ENCODE measurements at places on chromosomes 6 and 20.

DNA sequence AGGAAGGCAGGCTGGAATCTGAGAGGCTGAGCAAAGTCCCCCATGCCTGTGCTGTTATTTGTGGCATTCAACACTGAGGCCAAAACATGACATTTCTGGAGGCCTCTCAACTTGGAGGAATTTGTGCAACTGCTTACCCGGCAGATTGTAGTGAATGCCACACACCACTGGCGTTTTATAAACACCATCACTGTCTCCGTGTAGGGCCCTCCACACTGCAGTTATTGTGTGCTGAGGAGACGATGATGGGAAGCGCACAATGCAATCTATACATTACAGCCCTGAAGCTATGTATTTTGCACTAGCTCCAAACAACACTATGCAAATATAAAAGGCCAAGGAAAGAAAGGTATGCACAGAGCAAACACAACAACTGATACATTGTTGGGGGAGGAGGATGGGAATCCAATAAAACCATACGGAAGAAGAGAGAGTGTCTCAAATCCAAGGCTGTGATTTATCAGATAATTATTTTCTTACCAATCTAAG is 106.5 kb downstream of the SMLR1 start:
- peak; percentile 68 for DNase-seq

DNA sequence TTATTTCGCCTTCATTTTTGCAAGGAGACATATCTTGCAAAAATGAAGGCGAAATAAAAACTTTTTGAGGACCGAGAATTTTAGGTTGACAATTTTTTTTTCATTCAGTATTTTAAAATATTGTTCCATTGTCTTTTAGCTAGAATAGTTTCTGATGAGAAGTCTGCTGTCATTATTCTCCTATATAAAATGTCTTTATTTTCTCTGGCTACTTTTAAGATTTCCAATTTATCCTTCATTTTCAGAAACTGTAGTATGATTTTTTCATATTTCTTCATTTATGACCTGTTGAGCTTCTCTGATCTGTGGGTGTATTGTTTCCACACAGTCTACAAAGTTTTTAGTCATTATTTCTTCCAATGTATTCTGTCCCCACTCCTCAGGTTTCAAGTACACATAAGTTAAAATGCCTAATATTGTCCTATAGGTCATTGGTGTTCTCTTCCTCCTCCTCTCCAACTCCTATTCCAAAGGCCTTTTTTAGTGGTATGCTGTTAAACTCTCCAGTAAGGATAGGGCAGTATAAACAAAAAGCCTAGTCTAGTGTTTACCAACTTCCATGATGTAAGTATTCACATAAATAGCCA is 15.7 kb downstream of the AHI1 start:
- DNase-seq, result no peak

GRCh38 chr6:78910591-78911171 is 43.3 kb downstream of the IRAK1BP1 start:
- DNase-seq, result peak; percentile 28

GRCh38 chr20:37877832-37878772 is 24.8 kb upstream of the VSTM2L start:
- DNase-seq, result no peak

GRCh38 chr6:143535189-143535614 is 23.7 kb upstream of the FUCA2 start:
- no peak for DNase-seq

GRCh38 chr6:12977206-12977605 is 260.6 kb downstream of the PHACTR1 start:
- DNase-seq, result no peak

DNA sequence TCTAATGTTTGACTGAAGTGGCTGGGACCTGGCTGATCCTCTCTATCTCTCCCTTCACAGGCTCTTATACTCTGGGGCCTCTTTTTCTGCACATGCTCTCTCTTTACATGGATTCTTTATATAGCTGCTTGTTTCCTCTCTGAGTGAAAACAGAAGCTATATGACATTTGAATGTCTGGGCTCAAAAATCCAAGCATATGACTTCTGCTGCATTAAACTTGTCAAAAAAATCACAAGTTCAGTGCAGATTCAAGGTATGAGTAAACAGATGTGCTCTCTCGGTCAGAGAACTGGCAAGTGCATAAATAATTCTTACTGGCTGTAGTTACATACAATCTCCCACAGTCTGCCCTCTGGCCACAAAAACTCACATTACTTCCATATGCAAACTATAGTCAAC is 96.6 kb downstream of the LCA5 start:
- DNase-seq, result no peak

DNA sequence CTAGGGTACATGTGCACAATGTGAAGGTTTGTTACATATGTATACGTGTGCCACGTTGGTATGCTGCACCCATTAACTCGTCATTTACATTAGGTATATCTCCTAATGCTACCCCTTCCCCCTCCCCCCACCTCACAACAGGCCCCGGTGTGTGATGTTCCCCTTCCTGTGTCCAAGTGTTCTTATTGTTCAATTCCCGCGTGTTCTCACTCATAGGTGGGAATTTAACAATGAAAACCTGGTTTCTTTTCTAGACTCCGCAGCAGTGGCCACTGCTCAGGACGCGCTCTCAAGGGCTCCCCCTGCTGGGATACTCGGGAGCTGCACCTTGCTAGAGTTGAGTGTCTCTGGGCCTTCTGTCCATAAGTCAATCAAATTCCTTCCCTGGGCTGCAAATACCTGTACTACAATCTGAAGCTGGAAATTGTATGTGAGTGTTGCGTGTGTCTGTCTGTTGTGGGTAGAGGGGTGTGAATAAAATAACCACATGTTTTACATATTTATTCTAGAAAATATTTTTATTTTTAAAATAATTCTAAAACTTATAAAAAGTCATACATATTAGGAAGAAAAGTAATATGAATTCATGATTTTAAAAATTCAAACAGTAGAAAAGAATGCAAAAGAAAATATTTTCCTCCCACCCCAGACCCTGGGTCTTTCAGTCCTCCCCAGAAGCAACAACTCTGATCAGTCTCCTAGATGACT is 8.2 kb upstream of the CEP250 start:
- peak; percentile 88 for DNase-seq

- DNase-seq, result no peak
These were observed 37.1 kb upstream of the MDFI start for GRCh38 chr6:41601248-41601549.

Measured in right hindlimb (tissue), 1 donor.